ENCODE measurements at places on chromosomes 1 and 21. TPM values are rescaled to one million over a fixed set of nuclear protein-coding genes. Genes with fewer than 3 reads are reported as not detected.

- peaks cover 5% of the 10 kb centered on the region for H3K4me1 ChIP-seq
- H3K27ac ChIP-seq: no peak overlapping the region
- no peak for DNase-seq
- no peak overlapping the region for H3K4me3 ChIP-seq
- no peaks in the 10 kb centered on the region for H3K27me3 ChIP-seq
These were observed 3.3 kb downstream of the URB1 start for GRCh38 chr21:32389337-32390015.

- DNase-seq: no peak
- no peaks in the 10 kb centered on the region for H3K27me3 ChIP-seq
- H3K4me1 ChIP-seq: no peaks in the 10 kb centered on the region
These were observed 18.0 kb upstream of the RABGGTB start for GRCh38 chr1:75768016-75768415.

IGFN1 gene
- not detected for total RNA-seq

TMEM82 gene
- 42.4 TPM for total RNA-seq

SYTL1 gene
- total RNA-seq: 9.5 TPM

All from Peyer's patch (tissue), 4 donors.